Kidney tubule cell (primary cell): ENCODE measurements at places on chromosomes 16 and 17.

GRCh38 chr17:62750631-62751051 is 57.5 kb downstream of the MARCHF10 start:
- no peak for DNase-seq

DNA sequence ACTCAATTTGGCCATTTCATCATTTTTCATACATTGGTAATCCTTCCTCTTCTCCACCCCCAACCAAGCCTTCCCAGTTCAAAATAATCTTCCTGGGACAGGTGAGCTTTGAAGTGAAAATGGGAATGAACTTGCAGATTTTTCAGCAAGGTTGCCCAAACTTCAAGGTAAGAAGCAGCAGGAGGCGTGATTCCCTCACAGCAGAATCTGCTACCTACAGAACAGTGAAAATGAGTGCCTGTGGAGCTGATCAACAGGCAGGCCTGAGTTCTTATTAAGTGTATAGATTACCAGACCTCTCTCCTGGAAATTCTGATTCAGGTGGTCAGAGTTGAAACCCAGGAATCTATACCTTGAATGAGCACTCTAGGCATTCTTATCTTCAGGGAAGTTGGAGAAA is 356.6 kb downstream of the RBFOX1 start:
- DNase-seq: no peak

DNA sequence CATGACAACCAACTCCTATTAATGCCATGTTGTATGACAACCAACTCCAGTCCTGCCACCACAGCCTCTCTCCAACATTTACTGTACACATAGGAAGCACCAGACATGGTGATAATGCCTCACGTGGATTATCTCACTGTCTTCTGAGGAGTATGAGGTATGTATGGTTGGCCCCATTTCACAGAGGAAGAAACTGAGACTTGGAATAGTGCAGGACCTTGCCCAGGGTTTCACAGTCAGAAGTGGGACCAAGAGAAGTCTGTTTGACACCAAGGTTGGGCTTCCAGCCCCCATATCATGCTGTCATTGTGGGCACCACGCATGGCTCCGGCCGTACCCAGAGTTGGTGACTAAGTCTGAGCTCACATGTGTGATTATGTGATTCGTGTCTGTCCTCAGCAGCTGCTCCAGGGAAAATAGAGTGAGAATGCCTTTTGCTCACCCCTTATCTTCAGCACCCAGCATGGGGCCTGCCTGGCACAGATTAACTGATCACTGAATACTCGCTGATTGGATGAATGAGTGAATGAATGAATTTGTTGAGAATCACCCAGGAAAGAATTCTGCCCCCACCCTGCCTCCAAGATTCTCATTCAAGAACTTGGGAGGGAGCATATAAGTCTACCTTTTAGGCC is 204.1 kb upstream of the NLRP1 start:
- DNase-seq: peak; percentile 94

- DNase-seq: no peak
Observed at GRCh38 chr16:10502776-10503175, 77.6 kb downstream of the EMP2 start.

- no peak for DNase-seq
Observed at GRCh38 chr17:16934836-16935235, 37.1 kb downstream of the TNFRSF13B start.

GRCh38 chr17:81249223-81250040 is 10.3 kb downstream of the NDUFAF8 start:
- peak; percentile 13 for DNase-seq

DNA sequence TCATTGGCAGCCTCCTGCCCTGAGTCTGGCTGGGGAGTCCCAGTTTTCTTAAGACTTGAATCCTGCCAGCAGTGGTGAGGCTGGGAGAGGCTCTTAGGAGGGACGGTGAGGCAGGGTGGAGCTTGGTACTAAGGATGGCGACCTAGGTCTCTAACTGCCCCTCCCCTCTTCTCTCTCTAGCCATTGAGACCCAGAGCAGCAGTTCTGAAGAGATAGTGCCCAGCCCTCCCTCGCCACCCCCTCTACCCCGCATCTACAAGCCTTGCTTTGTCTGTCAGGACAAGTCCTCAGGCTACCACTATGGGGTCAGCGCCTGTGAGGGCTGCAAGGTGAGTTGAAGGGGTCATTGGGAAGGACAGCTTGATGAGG is 16.4 kb downstream of the GJD3 start:
- DNase-seq: no peak

DNA sequence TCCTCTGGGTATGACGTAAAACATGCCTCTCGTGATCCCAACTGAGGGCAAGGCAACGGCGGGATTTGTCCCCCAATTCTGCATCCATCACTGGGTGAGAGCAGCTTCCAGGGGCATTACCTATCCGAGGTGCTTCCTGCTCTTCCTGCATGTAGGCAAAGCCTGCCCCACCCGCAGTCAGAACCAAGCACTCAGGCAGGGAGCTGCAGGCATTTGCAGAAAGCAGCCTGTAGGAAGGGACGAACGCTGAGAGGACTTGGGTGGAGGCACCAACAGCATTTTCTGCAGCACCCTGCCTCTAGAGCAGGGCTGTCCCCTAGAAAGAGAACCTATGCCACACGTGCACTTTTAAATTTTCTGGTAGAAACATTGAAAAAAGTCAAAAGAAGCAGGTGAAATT is 5.5 kb downstream of the BCO1 start:
- DNase-seq: no peak

GRCh38 chr16:27269300-27270150 is 953 bp upstream of the NSMCE1 start:
- no peak for DNase-seq

- DNase-seq: no peak
Observed at GRCh38 chr16:69465881-69466280, 41.5 kb downstream of the CYB5B start.

- DNase-seq: peak; percentile 43
Observed at GRCh38 chr16:10332241-10332640, 53.6 kb upstream of the ATF7IP2 start.

GRCh38 chr17:81601525-81602120 is 35.3 kb downstream of the NPLOC4 start:
- DNase-seq: peak; percentile 76

- DNase-seq: no peak
Observed at GRCh38 chr16:83116274-83116892, 489.6 kb downstream of the CDH13 start.

DNA sequence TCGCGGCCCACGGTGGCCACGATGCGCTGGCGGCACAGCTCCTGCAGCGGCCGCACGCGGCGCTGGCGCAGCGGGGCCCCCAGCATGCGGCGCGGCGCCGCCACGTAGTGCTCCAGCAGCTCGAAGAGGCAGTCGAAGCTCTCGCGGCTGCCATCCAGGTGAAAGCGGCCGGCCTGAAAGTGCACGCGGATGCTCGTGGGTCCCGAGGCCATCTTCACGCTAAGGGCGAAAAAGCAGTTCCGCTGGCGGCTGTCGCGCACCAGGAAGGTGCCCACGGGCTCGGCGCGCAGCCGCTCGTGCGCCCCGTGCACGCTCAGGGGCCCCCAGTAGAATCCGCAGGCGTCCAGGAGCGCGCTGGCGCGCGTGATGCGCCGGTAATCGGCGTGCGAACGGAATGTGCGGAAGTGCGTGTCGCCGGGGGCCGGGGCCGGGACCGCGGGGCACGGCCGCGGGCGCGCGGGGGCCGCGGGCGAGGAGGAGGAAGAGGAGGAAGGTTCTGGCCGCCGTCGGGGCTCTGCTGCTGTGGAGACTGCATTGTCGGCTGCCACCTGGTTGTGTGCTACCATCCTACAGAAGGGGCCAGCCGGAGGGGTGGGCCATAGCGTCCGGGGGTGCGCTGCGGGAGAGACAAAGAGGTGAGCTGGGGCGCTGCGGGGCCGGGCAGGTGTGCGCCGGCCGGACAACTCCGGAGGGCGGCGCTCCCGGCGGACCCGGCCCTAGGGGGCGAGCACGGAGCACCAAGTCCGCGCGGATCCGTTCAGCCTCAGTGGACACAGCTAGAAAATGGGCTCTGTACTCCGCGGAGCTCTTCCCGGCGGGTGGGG is 879 bp downstream of the SOCS1 start:
- peak; percentile 53 for DNase-seq

DNA sequence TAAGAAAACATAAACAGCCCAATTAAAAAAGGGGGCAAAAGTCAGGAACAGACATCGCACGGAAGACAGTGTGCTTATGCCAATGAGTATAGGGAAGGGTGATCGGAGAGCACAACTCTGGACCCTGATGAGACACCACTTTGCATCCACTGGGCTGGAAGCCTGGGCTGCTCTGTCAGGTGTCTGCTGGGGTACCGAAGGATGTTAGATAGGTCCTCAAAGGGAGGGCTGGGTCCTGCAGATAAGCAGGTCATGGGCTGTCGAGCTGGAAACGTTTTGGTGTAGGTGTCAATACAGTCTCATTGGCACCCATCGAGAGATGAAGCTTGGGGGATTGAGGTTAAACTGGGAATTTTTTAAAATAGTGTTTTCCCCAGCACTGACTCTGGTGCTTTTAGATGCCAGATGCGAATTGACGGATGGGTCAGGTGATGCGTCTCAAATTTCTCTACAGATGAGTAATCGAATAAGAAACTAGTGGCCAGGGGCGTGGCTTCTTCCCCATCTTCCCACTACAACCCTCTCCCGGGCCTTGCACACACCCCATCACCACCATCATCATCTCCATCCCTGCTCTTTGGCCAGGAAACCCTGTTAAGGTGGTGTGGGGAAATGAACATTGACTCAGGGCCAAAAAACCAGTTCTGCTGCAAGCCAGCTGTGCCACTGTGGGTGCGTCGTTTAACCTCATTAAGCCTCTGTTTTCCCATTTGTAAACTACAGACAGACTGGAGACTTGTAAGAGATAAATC is 47.8 kb upstream of the IRF8 start:
- DNase-seq: no peak

GRCh38 chr17:21453144-21453898 is 77.2 kb downstream of the KCNJ12 start:
- DNase-seq: no peak

GRCh38 chr17:72349491-72349995 is 228.7 kb downstream of the SOX9 start:
- no peak for DNase-seq

DNA sequence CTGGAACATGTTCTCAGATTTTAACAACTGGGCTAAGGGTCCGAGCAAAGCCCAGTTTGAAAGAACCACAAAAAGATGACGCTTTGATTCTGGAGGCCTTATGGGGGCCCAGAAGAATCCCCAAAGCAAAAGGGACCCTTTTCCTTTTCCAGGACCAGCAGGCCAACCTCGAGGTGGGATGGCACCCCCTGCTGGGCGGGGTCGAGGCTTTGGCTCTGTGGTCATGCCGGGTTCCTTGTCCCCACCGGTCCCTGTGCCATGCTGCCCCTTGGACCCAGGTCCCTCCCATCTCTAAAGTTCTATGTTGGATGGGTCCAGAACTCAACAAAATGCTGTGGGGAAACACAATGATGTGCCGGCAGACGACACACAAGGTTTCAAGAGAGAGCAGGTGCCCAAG is 30.9 kb downstream of the TMEM204 start:
- no peak for DNase-seq

GRCh38 chr17:54451051-54451450 is 449.6 kb upstream of the TOM1L1 start:
- no peak for DNase-seq

DNA sequence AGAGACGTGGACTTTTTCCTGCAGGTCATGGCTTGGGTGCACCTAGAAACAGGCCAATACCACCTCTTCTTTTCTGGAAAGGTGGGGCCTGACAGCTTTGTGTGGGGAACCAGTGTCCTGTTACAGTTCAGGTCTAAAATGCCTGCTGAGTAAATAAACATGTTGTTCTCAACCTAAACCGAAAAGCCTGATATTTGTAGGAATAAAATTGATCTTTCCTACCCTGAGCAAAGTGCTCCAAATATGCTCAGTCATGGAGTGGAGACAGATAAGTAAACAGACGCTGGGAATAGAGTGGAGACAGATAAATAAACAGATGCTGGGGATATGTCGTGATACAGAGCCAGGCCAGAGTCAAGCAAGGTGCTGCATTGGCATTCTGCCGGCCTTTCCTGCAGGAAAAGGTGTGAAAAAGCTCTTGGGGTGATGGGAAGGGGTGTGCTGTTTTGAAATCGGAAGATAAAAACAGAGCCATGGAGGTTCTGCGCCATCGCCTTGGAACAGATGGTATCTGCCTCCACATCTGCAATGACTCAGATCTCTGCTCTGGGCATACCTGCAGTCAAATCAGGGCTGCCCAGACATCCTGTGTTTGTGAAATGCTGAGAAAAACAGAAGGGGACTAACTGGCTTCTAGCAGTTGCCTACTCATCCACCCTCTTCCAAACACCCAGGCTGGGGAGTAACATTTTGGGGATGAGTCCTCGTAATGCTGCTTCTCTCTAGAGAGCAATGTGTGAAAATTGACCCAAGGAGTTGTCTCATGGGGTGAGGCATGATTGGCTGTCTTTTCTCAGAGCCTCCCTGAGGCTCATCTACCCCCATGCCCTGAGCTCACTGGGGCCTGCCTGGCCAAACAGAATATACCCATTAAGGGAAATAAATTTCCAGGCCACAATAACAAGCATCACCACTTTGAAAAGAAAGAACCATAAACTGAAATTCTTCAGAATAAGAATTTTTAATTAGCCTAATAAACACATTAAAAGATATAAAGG is 16.8 kb upstream of the TRPV2 start:
- peak; percentile 38 for DNase-seq

- DNase-seq: no peak
Observed at GRCh38 chr17:62572488-62572887, 55.0 kb upstream of the MRC2 start.

GRCh38 chr17:39118674-39119419 is 32.6 kb downstream of the PLXDC1 start:
- no peak for DNase-seq

- DNase-seq: no peak
Observed at GRCh38 chr17:79678736-79679255, 51.9 kb upstream of the ENPP7 start.

- no peak for DNase-seq
Observed at GRCh38 chr17:13917634-13918033, 151.7 kb upstream of the COX10 start.

DNA sequence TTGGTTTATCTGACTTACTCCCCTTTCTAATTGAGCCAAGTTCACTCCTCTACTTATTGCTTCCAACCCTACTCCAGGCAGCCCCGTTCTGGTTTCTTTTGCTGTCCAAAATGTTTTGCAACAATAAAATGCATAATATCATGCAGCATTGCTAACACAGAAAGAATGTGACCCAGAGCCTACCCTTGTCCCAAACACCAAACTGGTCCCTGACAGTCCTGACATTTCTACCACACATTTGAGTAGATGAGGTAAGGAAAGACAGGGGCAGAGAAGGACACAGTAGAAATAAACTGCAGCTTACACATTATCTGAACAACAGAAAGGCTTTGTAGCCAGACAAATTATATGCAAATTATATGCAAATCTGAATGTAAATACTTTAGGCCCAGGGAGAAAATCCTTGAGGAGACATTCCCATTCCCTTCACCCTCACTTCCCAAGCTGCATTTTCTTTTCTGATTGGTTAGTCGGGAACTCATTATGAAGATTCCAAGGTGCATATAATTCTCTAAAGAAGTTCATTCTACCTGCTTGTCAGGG is 31.6 kb downstream of the SOX9 start:
- peak; percentile 16 for DNase-seq

DNA sequence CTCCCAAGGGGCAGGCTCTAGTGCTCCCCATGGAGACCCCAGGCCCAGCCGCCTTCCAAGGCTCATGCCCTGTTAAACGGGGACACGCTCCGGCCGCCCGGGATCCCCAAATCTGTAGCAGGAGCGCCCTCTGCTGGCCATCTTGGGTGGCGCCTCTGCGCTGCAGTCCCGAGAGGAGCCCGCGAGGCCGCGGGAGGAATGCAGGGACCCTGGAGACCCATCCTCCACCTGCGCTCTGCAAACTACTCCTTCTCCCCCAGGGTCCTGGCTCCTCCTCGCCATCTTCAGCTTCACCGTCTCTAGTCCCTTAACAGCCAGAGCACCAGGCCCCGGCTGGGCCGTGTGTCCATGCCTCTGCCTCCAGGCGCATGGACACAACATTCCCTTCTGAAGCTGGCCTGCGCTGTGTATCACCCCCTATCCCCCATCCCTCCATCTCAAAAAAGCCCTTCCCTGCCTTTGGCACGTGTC is 23.6 kb upstream of the KRT17 start:
- DNase-seq: peak; percentile 80
